WTC11 (cell line): ENCODE measurements at places on chromosomes 12 and 14.

DNA sequence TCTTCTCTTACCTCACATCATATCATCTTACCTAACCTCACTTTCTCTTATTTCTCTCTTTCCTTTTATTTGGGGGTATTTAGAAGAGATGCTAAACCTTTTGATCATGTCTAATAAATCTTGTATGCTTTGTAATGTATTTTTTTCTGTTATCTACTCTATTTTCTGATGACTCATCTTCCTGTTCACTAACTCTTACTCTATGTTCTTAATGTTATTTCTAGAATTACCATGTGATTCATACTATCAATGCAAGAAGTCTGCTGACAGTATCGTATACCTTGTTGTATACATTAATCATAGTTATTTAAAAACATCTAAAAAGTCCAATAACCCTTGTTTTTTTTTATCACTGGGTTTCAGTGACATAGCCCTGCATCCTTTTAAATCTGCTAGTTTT, 62.3 kb downstream of the MGAT4C start:
- H3K4me3 ChIP-seq = no peak overlapping the region
- H3K36me3 ChIP-seq = no peaks in the 10 kb centered on the region
- no peak for DNase-seq
- H3K4me1 ChIP-seq = no peaks in the 10 kb centered on the region

- no peaks in the 10 kb centered on the region for H3K4me1 ChIP-seq
- H3K27me3 ChIP-seq = no peaks in the 10 kb centered on the region
- H3K27ac ChIP-seq = no peak overlapping the region
- DNase-seq = no peak
Measured at GRCh38 chr12:101967506-101967905, 90.1 kb downstream of the DRAM1 start.

DNA sequence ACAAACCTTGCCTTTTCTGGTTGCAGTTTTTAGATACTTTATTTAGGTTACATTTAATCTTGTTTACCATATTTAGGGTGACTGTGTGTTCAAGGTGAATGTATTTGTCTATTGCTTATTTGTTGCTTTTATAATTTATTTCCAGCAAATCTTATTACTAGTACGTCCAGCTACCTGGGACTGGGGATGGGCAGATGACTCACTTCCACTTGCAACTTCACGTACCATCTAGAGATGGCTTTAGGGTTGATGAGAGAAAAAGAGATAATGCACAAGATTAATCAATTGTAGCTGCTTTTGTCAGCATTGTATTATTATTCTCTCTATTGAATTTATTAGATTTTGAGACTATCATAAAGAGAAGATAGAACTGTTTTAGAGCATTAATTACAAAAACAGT, 5.1 kb downstream of the MIPOL1 start:
- H3K27me3 ChIP-seq = no peaks in the 10 kb centered on the region
- H3K27ac ChIP-seq = no peak overlapping the region
- peaks cover 16% of the 10 kb centered on the region for H3K4me1 ChIP-seq
- peaks cover 36% of the 10 kb centered on the region for H3K36me3 ChIP-seq

- DNase-seq = no peak
- H3K27ac ChIP-seq = no peak overlapping the region
- H3K4me3 ChIP-seq = no peak overlapping the region
- no peaks in the 10 kb centered on the region; the same call in 1 of the 2 replicates for H3K27me3 ChIP-seq
Measured at GRCh38 chr14:24706351-24706750, 72.4 kb upstream of the GZMB start.

- H3K4me3 ChIP-seq = peak overlapping the region; percentile 71
- no peaks in the 10 kb centered on the region for H3K36me3 ChIP-seq
- H3K27ac ChIP-seq = peak overlapping the region; percentile 99
- H3K27me3 ChIP-seq = peaks cover 1% of the 10 kb centered on the region
- no peak for DNase-seq
Measured at GRCh38 chr14:77031759-77032490, 3.4 kb upstream of the IRF2BPL start.

- no peaks in the 10 kb centered on the region for H3K36me3 ChIP-seq
- peak overlapping the region; percentile 94 for H3K4me3 ChIP-seq
- DNase-seq = peak; percentile 48
- H3K27ac ChIP-seq = peak overlapping the region; percentile 65; the same call in 1 of the 2 replicates
- peaks cover 23% of the 10 kb centered on the region for H3K4me1 ChIP-seq
Measured at GRCh38 chr12:67068204-67068731, 200.9 kb upstream of the CAND1 start.

DNA sequence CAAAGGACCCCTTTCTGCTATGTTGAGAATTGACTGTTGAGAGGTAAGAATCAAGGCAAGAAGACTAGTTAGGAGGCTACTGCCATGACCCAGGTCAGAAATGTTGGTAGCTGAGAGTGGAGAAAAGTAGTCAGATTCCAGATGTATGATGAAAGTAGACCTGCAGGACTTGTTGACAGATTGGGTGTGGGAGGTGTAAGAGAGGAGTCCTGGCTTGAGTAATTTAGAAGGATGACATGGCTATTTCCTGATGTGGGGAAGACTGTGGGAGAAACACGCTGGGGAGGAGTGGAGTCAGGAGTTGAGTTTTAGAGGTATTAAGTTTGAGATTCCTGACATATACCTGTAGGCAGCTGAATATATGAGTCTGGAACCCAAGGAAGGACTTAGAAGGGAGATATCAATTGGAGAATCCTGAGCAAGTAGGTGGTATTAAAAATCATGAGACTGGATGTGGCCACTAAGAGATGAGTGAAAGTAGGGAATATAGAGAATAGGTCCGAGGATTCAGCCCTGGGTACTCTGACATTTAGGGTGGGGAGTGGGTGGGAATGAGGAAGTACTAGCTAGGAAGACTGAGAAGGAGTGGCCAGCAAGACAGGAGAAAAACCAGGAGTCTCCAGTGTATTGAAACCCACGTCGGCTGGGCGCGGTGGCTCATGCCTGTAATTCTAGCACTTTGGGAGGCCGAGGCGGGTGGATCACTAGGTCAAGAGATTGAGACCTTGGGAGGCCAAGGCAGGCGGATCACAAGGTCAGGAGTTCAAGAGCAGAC, 12.6 kb upstream of the DDX47 start:
- H3K4me1 ChIP-seq = no peaks in the 10 kb centered on the region
- H3K27ac ChIP-seq = no peak overlapping the region
- H3K27me3 ChIP-seq = peaks cover 3% of the 10 kb centered on the region

DNA sequence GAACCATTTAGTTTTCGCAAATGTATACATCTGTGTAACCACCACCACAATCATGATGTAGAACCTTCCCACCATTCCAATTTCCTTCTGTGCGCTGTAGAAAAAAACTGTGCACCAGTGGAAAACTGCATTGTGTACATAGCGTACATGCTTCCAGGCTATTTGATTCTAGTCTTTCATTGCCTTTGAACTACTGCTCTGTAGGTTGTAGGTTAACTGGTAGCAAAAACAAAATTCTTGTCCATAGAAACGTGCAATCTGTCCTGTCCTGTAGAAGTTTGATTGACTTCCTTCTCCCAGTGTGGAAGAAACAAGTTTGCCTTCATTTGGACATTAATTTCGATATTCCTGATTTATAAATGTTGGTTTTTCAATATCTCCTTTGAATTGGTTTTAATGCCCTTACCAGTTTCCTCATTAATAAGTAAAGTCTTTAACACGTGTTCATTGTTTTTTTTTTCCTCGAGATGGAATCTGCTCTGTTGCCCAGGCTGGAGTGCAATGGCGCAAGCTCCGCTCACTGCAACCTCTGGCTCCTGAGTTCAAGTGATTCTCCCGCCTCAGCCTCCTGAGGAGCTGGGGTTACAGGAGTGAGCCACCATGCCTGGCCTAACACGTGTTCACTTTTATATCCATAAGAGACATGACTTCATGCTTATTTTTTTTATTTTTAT, 3.6 kb upstream of the ISM2 start:
- 0 out of 2 replicates have a peak, but pooled peaks cover 7% of the 10 kb centered on the region for H3K4me1 ChIP-seq
- no peak overlapping the region for H3K27ac ChIP-seq
- H3K27me3 ChIP-seq = peaks cover 38% of the 10 kb centered on the region
- no peak overlapping the region for H3K4me3 ChIP-seq

DNA sequence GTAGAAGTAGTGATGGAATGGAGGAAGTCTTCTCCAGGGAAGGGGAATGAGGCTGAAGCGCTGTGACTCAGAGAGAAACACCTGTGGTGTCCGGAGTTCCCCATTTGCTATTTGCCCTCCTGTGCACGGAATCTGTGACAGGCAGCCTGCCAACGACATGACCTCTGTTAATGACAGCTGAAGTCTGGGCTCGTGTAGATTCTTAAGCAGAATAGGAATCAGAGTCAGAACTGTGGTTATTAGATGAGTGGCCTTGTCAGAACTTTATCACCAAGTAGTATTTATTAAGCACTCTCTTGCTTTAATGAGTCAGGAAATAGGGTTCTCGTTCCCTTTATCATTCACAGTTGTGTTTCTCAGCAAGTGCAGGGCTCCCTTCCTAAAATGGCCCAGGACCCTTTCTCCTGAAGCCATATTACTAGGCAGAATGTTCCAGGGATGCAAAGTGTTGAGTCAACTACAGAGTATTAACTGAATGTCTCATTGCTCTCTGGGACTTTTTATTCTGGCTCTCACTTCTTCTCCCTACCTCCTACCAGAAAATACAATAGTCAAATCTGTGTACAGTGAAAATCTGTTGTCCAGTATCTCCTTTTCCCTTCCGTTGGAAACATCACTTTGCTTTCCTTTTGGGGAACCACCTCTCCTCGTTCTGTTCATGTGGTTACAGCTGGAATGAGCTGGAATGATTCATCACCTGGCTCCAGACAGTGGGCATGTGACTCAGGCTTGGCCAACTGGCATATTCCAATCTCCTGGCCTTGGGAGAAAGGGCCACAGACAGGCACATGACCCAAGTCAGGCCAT, 77.8 kb upstream of the MAX start:
- H3K36me3 ChIP-seq = peaks cover 23% of the 10 kb centered on the region
- H3K27ac ChIP-seq = no peak overlapping the region
- peaks cover 24% of the 10 kb centered on the region for H3K27me3 ChIP-seq
- peaks cover 40% of the 10 kb centered on the region for H3K4me1 ChIP-seq

DNA sequence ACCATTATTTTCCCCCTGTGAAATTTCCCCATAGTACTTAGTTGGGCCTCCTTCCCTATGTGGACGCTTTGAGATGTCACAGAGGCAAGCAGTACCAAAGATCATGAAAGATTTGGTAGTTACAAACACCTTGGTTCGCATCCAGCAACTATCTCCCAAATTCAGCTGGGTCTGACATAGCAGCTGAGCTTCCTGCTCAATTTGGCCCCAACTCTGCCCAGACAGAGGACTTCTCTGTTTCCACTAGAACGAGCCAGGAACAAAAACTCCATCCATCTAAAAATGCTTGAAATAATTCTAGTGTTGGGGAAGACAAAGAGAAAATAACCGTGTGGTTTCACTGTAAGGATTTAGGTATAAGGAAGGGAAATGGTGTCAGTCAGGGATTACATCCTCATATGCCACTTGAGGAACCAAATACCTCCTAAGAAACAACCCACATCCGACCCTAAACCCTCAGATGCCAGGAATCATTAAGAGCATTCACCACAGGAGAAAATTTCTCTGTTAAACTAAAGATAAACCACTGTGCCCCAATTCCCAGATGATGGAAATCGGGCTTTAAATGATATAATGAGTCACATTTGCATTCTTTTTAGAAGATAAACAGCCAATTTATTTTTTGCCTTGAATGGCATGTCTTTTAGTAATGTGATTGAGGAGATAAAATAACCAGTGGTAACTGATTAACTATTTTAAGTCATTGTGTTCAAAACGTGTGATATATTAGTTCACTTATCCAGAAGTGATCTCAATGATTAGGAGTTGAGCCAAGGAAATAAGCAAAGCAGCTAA, 103.7 kb upstream of the IFNG-AS1 start:
- H3K36me3 ChIP-seq = no peaks in the 10 kb centered on the region
- no peaks in the 10 kb centered on the region for H3K27me3 ChIP-seq
- H3K4me3 ChIP-seq = no peak overlapping the region
